ENCODE measurements at places on chromosomes 5 and 9.

DNA sequence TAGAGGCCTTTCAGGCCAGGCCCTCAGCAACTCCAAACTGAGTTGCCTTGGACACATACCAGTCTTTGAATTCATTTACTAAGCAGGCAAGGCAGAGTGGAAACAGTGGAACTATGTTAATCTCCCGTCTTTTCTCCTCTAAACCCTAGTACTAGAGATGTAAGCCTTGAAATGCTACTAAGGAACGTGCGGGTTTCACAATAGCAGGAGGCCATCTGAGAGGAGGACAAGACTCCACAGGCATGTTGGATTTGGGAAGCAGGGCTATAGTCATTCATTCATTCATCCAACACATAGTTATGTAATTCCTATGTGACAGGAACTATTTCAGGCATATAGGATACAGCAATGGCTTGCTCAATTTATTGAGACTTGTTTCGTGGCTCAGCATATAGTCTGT is 3.3 kb upstream of the OCLN start:
- DNase-seq: no peak

DNA sequence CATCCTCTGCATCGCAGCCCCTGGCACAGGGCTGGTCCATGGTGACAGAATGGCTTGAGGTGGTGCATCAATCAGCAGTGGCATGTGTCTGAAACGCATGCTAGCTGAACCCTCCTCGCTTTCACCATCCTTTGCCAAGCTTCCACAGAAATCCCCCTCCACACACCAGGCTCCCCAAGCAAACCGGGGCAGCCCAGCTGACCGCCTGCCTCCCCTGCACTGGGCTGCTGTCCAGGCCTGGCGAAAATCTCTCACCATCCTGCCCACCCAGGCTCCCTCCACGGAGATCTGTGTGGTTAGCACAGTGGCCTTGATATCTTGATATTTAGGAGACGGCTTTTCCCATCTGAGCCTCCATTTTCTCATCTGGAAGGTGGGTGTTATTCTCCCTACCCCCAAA is 905 bp upstream of the HRH2 start:
- no peak for DNase-seq

DNA sequence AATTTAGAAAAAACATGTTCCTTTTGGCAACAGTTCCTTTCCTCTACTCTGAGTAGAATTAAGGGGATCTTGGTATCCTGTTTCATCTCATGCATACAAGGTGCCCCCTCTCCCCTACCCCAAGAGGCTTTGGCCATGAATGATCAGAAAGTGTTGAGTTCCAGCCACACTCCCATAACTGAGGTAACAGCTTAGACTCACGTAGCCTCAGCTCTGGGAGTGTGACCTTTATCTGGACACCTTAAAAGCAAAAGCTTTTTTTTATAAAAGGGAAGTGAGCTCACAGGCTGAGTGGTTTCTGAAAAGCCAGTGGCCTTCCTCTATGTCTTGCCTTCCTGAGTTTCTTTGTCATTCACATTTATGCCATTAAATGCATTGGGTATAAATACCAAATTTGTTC is 900 bp upstream of the HAVCR2 start:
- DNase-seq: no peak

DNA sequence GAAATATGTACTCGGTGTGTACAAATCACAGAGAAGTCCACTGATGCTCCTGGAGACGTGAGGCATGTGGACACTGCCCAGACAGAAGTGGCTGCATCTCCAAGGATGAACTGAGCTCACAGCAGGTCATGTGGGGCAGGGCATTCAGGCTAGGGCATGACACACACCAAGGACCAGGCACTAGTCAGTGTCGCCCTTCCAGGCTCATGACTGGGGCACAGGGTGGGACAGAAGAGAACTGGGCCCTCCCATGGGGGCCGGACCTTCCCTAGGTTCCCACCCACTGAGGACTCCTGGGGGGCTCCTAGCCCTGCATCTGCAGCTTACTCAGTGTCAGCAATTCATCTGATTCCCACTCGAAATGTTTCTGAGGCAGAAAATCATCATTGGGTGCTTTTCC is 256.8 kb upstream of the IRX4 start:
- DNase-seq: no peak

GRCh38 chr9:116939614-116940013 is 252.5 kb downstream of the TRIM32 start:
- DNase-seq: no peak

DNA sequence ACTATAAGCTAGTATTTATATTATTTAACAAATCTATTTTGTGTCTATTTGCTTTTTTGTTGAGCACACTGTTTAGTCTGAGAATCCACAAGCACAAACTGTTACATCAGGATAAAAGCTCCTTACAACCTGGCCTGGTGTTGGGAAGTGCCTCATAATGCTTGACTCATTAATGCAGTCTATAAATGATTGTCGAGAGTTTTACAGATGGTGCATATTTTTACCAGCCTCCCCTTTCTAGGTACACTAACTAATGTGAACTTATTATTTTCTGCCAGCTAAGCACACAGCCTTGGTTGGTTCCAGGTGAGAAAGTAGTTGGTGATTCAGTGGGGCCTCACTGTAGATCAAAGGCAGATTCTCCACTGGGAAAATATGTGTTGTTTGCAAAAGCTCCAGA is 151.0 kb upstream of the ADAMTS16 start:
- no peak for DNase-seq

All from eye (tissue), 1 donor.